RCC 7860 (cell line): ENCODE measurements at places on chromosomes 7 and 10.

GRCh38 chr10:77965294-77965693 is 38.7 kb upstream of the DLG5 start:
- DNase-seq, result peak; percentile 45

DNA sequence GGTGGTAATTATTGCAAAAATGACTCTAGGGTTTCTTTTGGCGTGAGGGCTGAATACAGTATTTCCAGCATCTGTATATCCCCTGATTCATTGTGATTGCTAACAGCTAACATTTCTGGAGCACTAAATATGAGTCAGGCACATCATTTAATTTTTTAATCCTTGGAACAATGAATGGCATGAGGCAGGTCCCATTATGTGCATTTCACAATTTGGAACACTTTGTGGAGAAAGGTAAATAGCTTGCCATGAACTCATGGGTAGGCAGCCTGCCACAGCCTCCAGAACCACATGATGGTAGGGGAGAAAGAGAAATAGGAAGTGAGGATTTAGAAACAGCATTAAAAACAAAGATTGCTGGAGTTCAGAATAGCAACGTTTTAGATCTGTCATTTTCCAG is 1.7 kb downstream of the NPTX2 start:
- DNase-seq, result no peak

- DNase-seq, result peak; percentile 20
Observed at GRCh38 chr7:151080067-151080521, 515 bp downstream of the FASTK start.

DNA sequence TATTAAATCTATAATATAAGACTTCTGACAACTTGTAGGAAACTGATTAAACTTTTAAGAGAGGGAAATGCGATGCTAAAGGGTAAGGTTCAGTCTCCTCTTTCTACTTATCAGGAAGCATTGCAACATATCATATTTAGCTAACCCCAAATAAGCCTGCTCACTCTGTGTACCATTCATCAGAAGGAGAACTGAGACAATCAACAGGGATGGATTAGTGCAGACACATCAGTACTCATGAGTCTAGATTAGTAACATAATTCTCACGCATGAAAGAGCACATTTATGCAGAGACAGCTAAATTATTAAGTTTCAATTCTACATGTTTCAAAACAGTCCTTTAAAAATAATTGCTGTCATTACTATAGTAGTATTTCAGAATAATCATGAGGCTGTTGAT is 354.2 kb upstream of the ZWINT start:
- DNase-seq, result no peak

- DNase-seq, result peak; percentile 41
Observed at GRCh38 chr10:33114451-33114952, 156.5 kb upstream of the ITGB1 start.

- DNase-seq, result no peak
Observed at GRCh38 chr7:131250331-131250730, 77.3 kb upstream of the MKLN1 start.

DNA sequence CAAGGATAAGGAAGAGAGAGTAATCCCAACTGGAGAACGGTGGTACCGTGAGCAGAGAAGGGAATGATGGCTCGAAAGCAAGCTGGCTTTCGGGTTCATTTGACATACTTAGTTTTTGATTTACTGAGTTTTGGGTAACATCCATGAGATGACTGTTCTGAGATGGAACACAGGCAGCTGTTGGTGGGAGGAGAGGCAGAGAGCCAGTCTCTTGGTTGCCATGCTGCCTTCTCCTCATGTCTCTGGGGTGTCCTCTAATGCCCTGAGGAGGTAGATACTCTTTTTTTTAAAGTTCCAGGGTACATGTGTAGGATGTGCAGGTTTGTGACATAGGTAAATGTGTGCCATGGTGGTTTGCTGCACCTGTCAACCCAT is 76.4 kb upstream of the NRP1 start:
- DNase-seq, result no peak

DNA sequence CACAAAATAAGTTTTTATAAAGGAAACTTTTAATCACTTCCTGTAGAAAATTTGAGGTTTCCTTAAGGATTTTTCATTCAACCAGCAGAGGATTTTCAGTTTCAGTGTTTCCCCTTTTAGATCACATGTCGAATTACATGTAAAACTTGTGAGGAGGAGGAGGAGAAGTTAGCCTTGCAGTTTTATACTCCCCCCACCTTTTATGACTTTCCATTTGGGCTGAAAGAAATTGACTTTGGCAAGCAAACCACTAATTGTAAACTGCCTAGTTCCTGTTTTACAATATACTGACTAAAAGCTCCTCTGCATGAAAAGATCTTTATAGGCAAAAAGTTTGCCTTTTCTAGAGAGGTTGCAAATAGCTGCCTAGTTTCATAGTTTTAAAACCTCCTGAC is 3.0 kb downstream of the BAMBI start:
- DNase-seq, result no peak

DNA sequence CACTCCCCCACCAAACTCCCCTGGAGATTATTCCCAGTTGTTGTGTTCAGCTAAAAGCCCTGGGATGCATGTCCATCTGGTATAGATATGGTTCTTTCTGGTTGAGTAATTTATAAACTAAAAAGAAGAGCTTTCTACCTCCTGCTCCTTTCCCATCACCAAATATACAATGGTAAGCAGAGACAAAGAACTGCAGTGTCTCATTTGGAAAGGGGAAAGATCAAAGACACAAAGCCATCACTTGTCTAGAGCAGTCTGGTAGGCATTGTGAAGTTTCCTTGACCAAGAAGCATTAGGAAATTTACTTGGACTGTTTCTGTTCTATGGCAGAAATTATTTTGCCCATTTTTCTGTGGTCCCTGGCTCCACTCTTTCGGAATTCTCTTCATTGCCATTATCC is 24.9 kb upstream of the PANK1 start:
- no peak for DNase-seq

GRCh38 chr7:12571691-12572090 is 1.2 kb downstream of the SCIN start:
- no peak for DNase-seq
